Stimulated activated CD4-positive, alpha-beta T cell treated with anti-CD3 and anti-CD28 coated beads, Interleukin-1b, Interleukin-23, amount 100 ng/mL, for 1 hour (primary cell): ENCODE measurements at places on chromosomes 5 and 9.

DNA sequence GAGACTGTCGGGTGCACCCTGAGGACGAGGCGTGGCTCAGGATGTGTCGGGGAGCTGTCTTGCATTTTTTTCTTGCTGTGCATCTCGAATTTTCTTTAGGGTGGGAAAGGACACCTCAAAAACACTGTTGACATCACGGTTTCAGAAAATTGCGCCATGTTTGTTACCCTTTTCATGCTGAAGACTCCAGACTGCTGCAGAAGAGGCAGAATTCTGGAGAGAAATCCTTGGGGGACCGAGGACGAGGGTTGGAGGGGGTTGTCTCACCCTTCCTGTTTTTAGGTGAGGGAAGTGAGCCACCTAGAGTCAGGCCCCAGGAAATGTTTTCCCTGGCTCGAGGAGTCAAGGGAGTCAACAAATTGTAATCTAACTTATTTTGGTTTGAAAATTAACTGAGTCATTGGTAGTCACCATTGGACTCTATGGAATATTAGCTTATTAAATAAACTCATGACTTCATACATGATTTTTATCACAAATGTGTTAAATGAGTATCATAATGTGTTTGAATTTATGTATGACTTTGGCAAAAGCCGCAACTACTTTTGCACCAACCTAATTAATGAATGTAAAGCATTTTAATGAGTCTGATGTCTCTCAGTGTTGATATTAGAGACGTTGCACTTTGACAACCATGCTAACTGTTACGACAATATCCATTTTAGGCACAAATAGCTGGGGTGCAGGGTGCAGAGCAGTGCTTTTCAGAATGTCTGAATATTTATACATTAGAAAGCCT is 724 bp upstream of the LYSMD3 start:
- DNase-seq = peak; percentile 17

GRCh38 chr5:72107901-72108201 is 576 bp downstream of the MAP1B start:
- no peak for DNase-seq

DNA sequence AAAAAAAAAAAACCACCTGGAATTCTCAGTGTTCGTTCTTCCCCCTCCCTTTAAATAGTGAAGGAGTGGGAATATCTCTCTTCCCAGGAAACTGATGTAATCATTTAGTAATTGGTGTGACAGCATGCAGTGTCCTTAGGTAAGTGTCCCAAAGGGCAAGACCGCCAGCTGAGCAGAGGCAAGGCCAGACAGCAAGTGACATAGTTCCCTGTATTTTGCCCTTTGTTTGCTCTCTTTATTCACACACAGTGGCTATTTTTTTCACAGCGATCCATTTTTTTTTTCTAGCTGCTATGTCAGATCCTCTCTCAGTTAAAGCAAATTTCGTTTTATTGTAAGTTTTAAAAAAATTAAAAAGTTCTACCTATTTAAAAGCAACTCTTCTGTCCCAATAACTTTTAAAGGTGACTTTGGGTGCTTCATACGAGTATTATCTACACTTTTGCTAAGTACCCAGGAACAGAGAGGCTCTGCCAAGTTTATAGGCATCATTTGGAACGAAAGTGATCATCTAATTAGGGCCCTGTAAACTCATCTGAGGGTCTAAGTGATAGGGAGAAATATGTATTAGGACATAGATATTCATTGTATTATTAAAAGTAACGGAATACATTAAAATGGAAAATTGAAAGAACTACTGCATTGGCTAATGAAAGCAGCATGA is 98.2 kb upstream of the ALDH1A1 start:
- no peak for DNase-seq

DNA sequence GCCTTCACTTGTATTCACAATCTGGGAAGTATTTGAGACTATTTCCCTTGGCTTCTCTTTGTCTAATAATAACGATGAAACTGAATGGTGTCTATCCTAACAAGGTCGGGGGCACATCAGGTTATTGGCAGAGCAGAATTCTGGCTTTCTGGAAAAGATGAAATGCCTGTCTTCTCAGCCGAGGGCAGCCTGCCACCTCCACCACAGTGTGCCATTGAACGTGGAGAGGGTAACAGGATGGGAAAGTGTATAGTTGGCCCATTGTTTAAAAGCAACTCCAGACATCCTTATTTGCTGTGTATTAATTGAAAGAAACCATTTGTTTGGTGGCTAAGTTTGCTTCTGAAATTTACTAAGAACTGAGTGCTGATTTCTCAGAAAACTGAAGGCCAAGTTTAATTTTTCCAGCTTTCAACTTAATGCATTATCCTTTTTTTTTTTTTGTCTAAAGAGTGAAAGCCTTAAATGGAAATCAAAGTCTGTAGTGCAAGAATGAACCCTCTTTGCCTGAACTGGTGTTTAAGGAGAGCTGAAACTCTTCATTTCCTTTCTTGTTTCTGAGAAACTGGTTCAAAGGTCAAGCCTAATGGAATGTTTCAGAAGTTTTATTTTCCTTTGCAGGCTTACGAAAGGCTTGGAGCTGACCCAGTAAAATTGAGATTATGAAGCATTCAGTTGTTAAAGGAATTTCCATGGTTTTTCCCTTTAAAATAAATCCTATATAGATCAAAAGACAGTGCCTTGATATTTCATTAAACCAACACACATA is 563.7 kb upstream of the DAP start:
- DNase-seq = no peak

GRCh38 chr9:26471261-26471660 is 421.3 kb downstream of the CAAP1 start:
- no peak for DNase-seq

DNA sequence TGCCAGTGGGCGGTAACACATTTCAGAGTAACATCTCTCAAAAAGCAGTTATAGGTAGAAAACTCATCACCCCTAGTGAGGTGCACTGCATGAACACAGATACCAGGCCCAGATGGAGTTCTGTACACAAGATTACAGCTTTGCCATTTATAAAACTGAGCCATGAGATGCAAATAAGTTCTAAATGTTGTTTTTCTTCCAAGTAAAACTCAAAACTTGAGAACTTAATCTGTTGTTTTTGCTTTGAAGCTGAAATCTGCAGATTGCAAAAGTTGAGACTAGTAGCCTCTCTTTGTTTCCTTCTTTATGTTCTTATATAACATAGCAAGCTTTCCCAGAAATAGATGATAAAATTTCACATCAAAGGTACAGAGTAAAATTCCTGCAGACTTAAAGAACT is 434.1 kb downstream of the PLK2 start:
- no peak for DNase-seq

DNA sequence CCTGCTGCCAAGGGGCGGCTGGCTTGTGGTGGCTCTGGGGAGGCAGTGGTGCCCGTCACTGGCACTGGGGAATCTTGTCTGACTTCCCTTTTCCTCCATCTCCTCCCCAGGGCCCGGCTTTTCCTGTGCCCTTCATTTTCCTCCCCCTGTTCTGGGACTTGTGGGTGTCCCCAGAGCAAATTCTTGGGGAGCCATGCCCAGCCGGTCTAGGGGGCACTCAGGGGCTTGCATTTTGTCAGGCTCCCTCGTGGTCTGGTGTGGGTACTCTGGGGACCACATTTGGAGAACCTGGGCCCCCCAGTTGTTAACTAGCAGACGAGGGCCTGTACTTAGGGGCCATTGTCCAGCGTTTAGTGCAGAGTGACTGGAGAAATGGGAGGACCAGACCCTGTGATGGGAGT is 105.2 kb upstream of the IER5L start:
- no peak for DNase-seq

DNA sequence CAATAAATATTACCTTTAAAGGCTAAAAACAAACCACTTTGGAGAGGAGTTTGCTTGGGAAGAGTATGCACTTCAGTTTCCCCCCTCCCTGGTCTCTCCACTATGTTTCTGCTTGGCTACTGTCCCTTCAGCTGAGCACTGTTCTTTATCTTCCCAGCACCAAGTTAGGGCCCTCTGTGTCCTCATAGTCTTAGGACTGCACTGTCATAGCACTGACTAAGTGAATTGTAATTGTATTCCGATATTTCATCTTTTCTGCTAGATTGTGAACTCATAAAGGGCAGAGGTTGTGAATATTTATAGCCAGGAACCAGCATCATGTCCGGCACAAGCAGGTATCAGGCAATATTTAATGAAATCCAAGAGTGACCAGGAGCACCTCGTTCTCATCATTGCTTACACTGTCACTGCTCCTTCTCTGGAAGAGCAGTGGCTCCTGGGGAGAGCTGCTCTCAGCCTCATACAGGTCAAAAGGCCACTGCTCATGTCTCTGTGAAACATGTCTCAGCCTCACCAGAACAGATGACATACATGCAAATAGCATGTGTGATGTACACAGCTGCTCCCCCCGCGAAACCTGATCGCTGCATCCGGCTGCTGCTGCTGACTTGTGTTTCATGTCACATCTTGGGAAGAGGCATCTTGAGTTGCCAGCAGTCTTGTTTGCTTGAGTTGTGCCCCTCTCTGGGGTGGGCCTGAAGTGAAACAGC is 279.7 kb upstream of the MSX2 start:
- no peak for DNase-seq

- no peak for DNase-seq
These were observed 12.4 kb downstream of the GZMK start for GRCh38 chr5:55036477-55036876.

DNA sequence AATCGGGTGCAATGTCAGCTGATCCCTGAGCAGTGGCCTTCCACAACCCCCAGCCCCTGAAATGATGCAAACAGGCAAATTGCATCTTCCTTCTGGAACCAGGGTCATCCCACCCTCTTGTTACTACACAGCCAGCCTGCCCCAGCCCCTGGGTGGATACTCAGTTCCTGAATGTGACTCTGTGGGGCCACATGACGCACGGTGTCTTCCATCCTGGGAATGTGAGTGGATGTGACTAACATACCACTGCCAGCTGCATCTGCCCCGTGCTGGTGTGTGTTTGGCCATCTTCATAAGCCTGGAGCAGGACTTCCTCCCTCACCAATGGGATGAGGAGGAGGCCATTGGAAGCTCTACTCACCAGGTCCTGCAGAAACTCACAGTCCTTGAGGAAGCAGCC is 257.9 kb upstream of the ADAMTS16 start:
- no peak for DNase-seq

GRCh38 chr5:78985725-78986223 is 664 bp upstream of the ARSB start:
- DNase-seq = no peak

DNA sequence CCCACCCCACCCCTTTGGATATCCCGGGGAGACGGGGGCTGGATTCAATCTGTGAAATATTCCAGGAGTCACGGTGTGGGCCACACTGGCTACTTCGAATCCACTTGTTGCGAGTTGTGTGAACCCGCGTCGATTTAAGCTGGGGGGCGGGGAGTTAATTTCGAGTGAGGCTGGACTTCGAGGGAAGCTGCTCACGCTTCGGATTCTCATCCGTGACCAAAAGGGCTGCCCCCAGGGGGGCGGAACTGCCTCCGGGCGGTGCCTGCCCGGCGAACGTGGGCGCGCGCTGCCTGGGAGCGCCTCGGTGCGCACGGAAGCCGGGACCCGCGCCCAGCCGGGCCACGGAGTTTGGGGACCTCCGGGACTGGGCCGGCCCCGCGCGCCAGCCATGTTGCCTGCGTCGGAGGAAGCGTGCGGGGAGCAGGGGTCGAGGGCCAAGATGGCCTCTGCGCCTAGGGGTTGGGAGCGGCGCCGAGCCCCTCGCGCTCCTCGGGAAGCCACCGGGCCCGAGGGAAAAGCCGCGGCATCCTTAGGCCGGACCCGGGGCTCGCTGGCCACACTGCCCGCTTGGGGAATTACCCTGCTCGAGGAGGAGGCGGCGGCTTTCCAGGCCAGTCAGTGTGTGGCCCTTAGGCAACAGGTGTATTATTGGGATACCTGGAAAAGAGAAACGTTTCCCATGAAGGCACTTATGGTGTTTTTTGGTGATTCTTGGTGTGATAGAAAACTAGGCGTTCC is 975 bp downstream of the OCLN start:
- DNase-seq = no peak

- DNase-seq = no peak
These were observed 141.7 kb upstream of the STK32A start for GRCh38 chr5:147093138-147093537.

- no peak for DNase-seq
These were observed 22.1 kb downstream of the MRPL36 start for GRCh38 chr5:1777281-1778137.

DNA sequence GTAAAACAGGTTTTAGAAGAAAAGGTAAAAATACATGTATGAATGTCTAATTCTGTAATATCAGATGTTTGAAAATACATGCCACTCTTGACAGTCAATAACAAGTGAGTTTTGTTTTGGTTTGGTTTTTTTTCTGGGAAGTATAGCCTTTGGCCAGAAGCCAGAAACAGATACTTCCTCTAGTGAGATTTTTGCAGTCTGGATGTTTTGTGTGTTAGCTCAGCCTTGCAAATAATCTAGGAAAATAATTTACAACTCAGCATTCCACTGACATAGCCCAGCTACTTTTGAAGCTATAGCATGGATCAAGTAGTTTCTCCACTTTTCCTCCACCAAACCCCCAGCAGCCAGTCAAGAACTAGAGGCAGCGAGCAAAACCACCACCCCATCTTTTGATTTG is 56.7 kb downstream of the SLC1A1 start:
- no peak for DNase-seq

DNA sequence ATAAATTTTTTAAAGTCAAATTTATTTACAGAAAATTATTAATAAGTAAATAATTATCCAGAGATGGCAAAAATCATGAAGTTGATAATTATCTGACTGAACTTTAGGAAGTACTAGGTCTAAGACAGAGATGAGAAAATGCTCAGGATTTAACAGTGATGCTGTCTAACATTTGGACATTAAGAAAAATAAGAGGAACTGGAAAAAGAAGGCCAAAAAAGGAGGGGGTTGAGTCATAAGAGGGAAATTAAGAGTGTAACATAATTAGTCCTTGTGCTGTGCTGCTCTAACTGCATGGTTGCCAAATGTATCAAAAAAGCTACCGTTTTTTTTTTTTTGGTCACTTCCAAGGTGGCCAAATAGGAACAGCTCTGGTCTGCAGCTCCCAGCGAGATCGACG is 35.4 kb upstream of the TUT7 start:
- no peak for DNase-seq

GRCh38 chr9:110021891-110022290 is 186.1 kb downstream of the C9orf152 start:
- DNase-seq = no peak

GRCh38 chr9:100731557-100731956 is 153.7 kb downstream of the CAVIN4 start:
- DNase-seq = no peak

- DNase-seq = no peak
These were observed 192.0 kb downstream of the TLE4 start for GRCh38 chr9:79763671-79764285.

DNA sequence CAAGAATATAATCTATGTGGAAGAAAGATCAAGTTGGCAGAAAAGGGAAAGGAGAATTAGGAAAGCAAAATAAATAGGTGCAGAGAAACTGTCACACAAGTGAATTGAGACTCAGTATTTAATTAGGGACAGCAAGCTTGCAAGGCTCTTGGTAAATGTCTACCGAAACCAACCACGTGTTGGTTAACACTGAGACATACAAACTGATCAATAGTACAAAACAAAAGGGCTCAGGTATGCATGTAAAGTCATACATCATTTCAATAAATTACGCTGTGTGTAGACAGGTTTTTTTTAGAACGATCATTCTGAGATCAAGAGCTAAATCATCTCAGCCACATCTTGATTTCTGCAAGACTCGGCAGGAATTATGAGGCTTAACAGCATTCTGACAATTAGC is 225.4 kb downstream of the EBF1 start:
- no peak for DNase-seq
